ENCODE measurements at places on chromosomes 2 and 18. TPM values are rescaled to one million over a fixed set of nuclear protein-coding genes. Genes with fewer than 3 reads are reported as not detected.

DNA sequence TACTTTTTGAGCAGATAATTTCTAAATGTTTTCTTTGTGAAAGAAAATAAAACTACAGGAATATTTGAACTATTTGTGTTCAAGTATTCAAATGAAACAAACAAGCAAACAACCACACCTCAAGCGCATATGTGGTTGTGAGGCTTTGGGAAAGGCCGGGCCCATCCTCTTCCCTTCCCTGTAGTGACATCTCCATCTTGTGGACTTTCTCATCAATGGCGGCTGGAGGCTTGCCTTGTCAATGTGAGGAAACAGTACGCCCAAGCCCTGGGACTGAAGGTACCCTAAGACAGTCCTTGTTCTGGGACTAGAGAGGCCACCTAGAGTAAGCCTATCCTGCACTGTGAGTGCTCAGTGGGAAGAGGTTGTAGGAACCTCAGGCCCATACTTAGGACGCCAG lies 166.8 kb downstream of the TPGS2 start:
- H3K27me3 ChIP-seq = no peaks in the 10 kb centered on the region
- no peak overlapping the region for H3K4me3 ChIP-seq

The GATA6 gene
- total RNA-seq = not detected

The GPR39 gene
- 0.50 TPM for total RNA-seq

- no peak overlapping the region for H3K27ac ChIP-seq
- H3K4me1 ChIP-seq = no peaks in the 10 kb centered on the region
- H3K27me3 ChIP-seq = no peaks in the 10 kb centered on the region
- DNase-seq = no peak
These were observed 20.8 kb downstream of the ATF2 start for GRCh38 chr2:175147186-175147585.

- no peaks in the 10 kb centered on the region for H3K27me3 ChIP-seq
- H3K36me3 ChIP-seq = no peaks in the 10 kb centered on the region
- no peak for DNase-seq
- H3K27ac ChIP-seq = no peak overlapping the region
- no peak overlapping the region for H3K4me3 ChIP-seq
- H3K4me1 ChIP-seq = no peaks in the 10 kb centered on the region
These were observed 36.9 kb downstream of the MRPL33 start for GRCh38 chr2:27808418-27808817.

DNA sequence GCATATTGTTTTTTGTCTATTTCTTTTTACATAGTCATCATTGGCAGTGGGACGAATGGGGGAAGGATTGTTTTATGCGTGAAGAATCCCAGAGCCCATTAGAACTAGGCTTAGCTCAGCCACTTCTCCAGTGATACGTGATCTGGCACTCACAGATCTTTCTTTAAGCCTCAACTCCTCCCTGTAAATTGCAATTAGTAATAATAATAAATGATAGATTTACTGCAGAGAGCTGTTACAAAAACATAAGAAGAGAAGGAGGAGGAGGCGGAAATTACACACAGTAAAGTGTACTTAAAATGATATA lies 629.3 kb downstream of the NRXN1 start:
- DNase-seq = no peak
- H3K27ac ChIP-seq = no peak overlapping the region
- H3K4me1 ChIP-seq = no peaks in the 10 kb centered on the region
- no peaks in the 10 kb centered on the region for H3K36me3 ChIP-seq
- no peaks in the 10 kb centered on the region for H3K27me3 ChIP-seq

The TNFRSF11A gene
- 7.8 TPM for total RNA-seq

- H3K36me3 ChIP-seq = peaks cover 16% of the 10 kb centered on the region
- H3K27me3 ChIP-seq = no peaks in the 10 kb centered on the region
These were observed 20.2 kb downstream of the EPHA4 start for GRCh38 chr2:221551864-221552263.

GRCh38 chr2:61135510-61135909 lies 26.5 kb upstream of the C2orf74 start:
- no peak overlapping the region for H3K4me3 ChIP-seq
- H3K36me3 ChIP-seq = no peaks in the 10 kb centered on the region

The CHCHD5 gene
- 32.3 TPM for total RNA-seq

GRCh38 chr2:151983221-151983620 lies 115.6 kb downstream of the CACNB4 start:
- DNase-seq = no peak
- H3K4me1 ChIP-seq = no peaks in the 10 kb centered on the region
- no peaks in the 10 kb centered on the region for H3K27me3 ChIP-seq
- H3K36me3 ChIP-seq = no peaks in the 10 kb centered on the region

The MRPL33 gene
- total RNA-seq = 66.8 TPM

GRCh38 chr18:56841836-56842235 lies 190.7 kb downstream of the WDR7 start:
- H3K4me3 ChIP-seq = no peak overlapping the region
- H3K4me1 ChIP-seq = no peaks in the 10 kb centered on the region
- H3K36me3 ChIP-seq = no peaks in the 10 kb centered on the region
- no peak for DNase-seq
- H3K27me3 ChIP-seq = no peaks in the 10 kb centered on the region
- H3K27ac ChIP-seq = no peak overlapping the region

GRCh38 chr2:23553561-23553960 lies 168.6 kb downstream of the KLHL29 start:
- no peak overlapping the region for H3K27ac ChIP-seq
- no peak for DNase-seq
- H3K27me3 ChIP-seq = no peaks in the 10 kb centered on the region

DNA sequence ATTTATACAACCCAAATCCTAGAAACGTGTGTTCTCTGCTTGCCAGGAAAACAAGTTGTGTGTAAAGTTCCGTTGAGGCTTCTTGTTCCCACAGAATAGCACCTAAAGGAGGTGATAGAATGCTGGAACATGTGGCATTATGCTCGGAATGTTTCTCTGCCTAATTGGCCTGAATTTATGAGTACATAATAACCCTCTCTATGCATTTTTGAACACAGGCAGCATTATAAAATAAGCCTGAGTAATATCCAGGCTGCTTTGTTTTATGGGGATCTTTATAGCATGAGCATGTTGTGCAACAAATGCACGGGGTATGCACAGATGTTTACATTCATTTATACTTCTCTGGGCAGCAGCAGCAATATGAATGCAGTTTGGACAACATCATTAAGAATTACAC lies 385.7 kb downstream of the MBD2 start:
- H3K27me3 ChIP-seq = no peaks in the 10 kb centered on the region
- H3K36me3 ChIP-seq = peaks cover 25% of the 10 kb centered on the region
- no peak overlapping the region for H3K4me3 ChIP-seq
- H3K27ac ChIP-seq = no peak overlapping the region

The GKN1 gene
- total RNA-seq = not detected

DNA sequence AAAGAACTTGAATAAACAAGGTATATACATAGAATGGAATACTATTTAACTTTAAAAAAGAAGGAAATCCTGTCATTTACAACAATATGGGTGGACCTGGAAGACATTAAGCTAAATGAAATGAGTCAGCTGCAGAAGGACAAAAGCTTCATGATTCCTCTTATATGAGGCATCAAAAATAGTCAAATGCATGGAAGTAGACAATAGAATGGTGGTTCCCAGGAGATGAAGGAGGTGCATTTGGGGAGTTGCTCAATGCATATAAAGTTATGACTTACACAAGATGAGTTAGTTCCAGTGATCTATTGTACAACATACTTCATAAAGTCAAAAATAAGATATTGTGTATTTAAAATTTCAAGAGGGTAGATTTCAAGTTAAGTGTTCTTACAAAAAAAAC lies 426.1 kb upstream of the UBE2E3 start:
- no peaks in the 10 kb centered on the region for H3K36me3 ChIP-seq
- H3K27me3 ChIP-seq = no peaks in the 10 kb centered on the region
- no peak overlapping the region for H3K4me3 ChIP-seq
- no peaks in the 10 kb centered on the region for H3K4me1 ChIP-seq
- H3K27ac ChIP-seq = no peak overlapping the region

- H3K27me3 ChIP-seq = no peaks in the 10 kb centered on the region
- DNase-seq = peak; percentile 43
- H3K36me3 ChIP-seq = 0 out of 2 replicates have a peak, but pooled peaks cover 5% of the 10 kb centered on the region
- no peaks in the 10 kb centered on the region for H3K4me1 ChIP-seq
- H3K27ac ChIP-seq = no peak overlapping the region
These were observed 171.8 kb downstream of the CDH2 start for GRCh38 chr18:28005164-28005563.

DNA sequence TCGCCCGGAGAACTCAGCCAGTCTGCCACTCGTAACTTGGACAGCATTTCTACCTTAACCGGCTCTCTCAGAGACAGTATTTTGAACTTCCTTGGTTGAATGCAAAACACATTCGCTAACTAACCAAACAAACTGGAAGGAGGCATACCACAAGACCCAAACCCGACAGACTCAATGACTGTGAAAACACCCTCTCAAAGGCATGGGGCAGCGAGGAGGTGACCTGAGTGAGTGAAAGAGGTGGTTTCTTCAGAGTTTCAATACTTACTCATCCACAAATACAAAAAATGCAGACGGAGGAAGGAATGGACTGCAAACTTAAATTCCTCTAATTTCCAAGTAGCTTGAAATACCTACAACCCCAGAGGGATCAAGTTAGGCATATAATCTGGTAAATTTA lies 132.9 kb downstream of the GAREM1 start:
- H3K27ac ChIP-seq = no peak overlapping the region
- H3K4me3 ChIP-seq = no peak overlapping the region
- H3K4me1 ChIP-seq = no peaks in the 10 kb centered on the region
- no peaks in the 10 kb centered on the region for H3K27me3 ChIP-seq
- H3K36me3 ChIP-seq = no peaks in the 10 kb centered on the region

DNA sequence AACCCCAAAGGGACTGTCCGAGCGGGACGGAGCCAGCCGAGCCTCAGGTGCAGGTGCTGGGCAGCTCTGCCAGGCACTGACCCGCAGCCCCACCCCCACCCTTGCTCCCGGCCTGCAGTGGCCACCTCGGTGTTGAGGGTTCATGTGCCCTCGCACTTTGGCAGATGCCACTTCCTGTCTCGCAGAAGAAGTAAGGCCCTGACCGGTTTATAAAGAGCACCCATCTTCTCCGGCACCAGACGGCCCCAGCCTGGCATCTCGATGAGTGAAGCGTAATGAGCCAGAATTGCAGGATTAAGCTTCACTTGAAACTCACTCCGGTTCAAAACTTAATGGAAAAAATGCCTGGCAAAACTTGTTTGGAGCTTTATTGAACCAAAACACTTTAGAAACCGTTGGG lies 10.9 kb upstream of the NFATC1 start:
- no peaks in the 10 kb centered on the region for H3K27me3 ChIP-seq
- H3K36me3 ChIP-seq = no peaks in the 10 kb centered on the region
- H3K4me1 ChIP-seq = no peaks in the 10 kb centered on the region
- DNase-seq = no peak
- H3K4me3 ChIP-seq = no peak overlapping the region

The TXNL1 gene
- total RNA-seq = 92.0 TPM

DNA sequence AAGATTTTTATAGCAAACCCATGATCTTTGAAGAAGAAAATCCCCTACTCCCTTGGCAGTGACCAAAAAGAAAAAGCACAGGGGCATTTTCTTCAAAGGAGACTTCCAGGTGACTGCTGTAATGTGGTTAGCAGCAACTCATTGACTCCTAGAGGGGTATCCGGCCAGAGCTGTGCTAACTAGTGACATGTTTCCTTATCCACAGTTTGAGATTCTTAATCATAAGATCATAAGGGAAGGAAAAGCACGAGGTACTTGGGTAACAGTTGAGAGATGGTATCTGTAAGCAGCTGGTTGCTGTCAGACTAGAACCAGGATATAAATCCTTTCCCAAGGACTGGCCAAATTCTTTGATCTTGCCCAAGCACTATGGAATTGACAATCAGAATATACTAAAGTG lies 124.7 kb downstream of the MREG start:
- H3K4me1 ChIP-seq = no peaks in the 10 kb centered on the region
- H3K4me3 ChIP-seq = no peak overlapping the region
- no peak for DNase-seq
- H3K27ac ChIP-seq = no peak overlapping the region

The ANKRD29 gene
- 2.1 TPM for total RNA-seq

DNA sequence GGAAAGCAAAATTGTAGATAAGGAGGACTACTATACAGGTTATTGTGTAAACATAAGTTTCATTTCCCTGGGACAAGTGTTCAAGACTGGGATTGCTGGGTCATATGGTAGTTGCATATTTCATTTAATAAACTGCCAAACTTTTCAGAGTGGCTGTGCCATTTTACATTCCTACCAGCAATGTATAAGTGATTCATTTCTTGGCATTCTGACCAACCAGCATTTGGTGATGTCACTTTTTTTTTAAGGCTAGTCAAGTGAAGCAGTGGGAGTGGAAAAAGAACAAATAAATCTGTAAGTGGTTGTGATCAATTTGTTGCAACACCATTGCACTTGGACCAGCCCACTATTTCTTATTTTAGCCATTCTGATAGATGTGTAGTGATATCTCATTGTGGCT lies 5.2 kb upstream of the CHCHD5 start:
- DNase-seq = no peak
- no peaks in the 10 kb centered on the region for H3K27me3 ChIP-seq
- H3K4me1 ChIP-seq = no peaks in the 10 kb centered on the region
- peaks cover 22% of the 10 kb centered on the region for H3K36me3 ChIP-seq

The NAPG gene
- total RNA-seq = 26.5 TPM

- peaks cover 3% of the 10 kb centered on the region for H3K4me1 ChIP-seq
- peaks cover 92% of the 10 kb centered on the region for H3K27me3 ChIP-seq
- H3K27ac ChIP-seq = no peak overlapping the region
- DNase-seq = peak; percentile 53
- peak overlapping the region; percentile 74 for H3K4me3 ChIP-seq
- H3K36me3 ChIP-seq = no peaks in the 10 kb centered on the region
These were observed 3.3 kb downstream of the PAX3 start for GRCh38 chr2:222295368-222296062.

- no peak for DNase-seq
- peaks cover 7% of the 10 kb centered on the region for H3K4me1 ChIP-seq
- H3K27ac ChIP-seq = no peak overlapping the region
- H3K27me3 ChIP-seq = no peaks in the 10 kb centered on the region
These were observed 198.2 kb downstream of the TGIF1 start for GRCh38 chr18:3648200-3648599.

The PRKCE gene
- total RNA-seq = 1.3 TPM

The CD8A gene
- total RNA-seq = not detected

The EMILIN2 gene
- 21.3 TPM for total RNA-seq

- H3K36me3 ChIP-seq = no peaks in the 10 kb centered on the region
- no peak overlapping the region for H3K4me3 ChIP-seq
- no peaks in the 10 kb centered on the region for H3K27me3 ChIP-seq
- H3K27ac ChIP-seq = no peak overlapping the region
These were observed 143.3 kb downstream of the IRS1 start for GRCh38 chr2:226656367-226656766.

The KCNS3 gene
- 7.2 TPM for total RNA-seq

The CHST10 gene
- total RNA-seq = 29.7 TPM

GRCh38 chr18:45962461-45962860 lies 4.7 kb downstream of the EPG5 start:
- no peak overlapping the region for H3K27ac ChIP-seq
- no peaks in the 10 kb centered on the region for H3K27me3 ChIP-seq
- H3K4me3 ChIP-seq = no peak overlapping the region
- DNase-seq = no peak

The SERPINB3 gene
- 1.7 TPM for total RNA-seq

DNA sequence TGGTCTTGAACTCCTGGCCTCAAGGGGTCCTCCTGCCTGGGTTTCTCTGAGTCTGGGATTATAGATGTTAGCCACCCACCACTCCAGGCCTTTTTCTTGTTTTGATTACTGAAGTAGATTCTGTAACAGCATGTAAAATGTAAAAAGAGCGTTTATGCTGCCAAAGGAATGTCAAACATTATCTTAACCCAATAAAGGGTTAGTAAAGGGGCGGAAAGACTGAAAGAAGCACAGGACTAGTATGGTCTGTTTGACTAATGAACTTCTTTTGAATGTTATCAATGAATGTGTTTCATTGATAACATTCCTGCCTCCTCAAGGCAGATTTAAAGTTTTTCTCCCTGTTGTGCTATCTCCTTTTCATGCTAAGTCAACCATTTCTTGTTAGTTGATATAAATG lies 29.4 kb downstream of the GPD2 start:
- peaks cover 5% of the 10 kb centered on the region for H3K4me1 ChIP-seq
- H3K27ac ChIP-seq = no peak overlapping the region
- no peaks in the 10 kb centered on the region for H3K27me3 ChIP-seq
- H3K36me3 ChIP-seq = peaks cover 5% of the 10 kb centered on the region
- H3K4me3 ChIP-seq = no peak overlapping the region

The CRYGA gene
- not detected for total RNA-seq

All from H9 (cell line).